ENCODE measurements at places on chromosomes 3 and 15.

DNA sequence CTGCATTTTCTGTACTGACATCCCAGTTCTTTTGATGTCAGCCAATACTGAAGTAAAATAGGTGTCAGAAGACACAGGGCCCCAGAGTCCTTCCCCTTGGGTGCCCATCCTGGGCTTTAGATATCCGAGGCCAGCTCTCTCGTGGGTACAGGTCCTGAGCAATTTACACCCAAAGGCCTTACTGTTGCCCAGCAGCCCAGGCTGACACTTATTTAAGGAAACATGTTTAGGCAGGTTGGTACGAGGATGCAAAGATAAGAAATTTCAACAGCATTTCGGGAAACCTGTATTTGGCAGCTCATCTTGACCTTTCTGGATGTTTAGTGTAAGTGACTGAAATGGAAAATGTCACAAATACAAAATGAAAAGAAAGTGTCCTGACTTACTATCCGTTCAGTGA lies 130.0 kb upstream of the IL12A start:
- no peak for DNase-seq

- DNase-seq, result no peak
These were observed 27.6 kb upstream of the VEPH1 start for GRCh38 chr3:157530637-157531300.

DNA sequence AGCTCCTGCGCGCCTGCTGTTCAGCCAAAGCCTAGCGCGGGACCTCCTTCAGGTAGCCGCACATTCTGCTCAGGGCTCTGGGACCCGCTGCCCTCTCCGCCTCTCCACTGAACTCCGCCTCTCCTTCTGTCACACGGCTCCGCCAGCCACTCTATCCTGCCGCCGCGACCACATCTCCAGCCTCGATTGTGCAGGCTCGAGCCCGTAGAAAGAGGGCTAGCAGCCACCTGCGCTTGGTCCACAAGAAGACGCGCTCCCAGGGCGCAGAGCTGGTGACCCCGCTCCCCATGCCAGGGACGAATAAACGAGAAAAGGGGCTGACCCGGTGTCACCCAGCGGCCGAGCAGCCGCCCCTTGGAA lies 1.1 kb upstream of the VIPR1 start:
- peak; percentile 16 for DNase-seq

- DNase-seq, result peak; percentile 66
These were observed 407.2 kb upstream of the TGFBR2 start for GRCh38 chr3:30199096-30199759.

- DNase-seq, result no peak
These were observed 15.4 kb downstream of the PAQR5 start for GRCh38 chr15:69314131-69314530.

- no peak for DNase-seq
These were observed 36.2 kb upstream of the FLNB start for GRCh38 chr3:57971975-57972374.

- no peak for DNase-seq
These were observed 1053.5 kb downstream of the SI start for GRCh38 chr3:164024786-164025185.

- DNase-seq, result no peak
These were observed 552.3 kb downstream of the NAALADL2 start for GRCh38 chr3:175411405-175411804.

DNA sequence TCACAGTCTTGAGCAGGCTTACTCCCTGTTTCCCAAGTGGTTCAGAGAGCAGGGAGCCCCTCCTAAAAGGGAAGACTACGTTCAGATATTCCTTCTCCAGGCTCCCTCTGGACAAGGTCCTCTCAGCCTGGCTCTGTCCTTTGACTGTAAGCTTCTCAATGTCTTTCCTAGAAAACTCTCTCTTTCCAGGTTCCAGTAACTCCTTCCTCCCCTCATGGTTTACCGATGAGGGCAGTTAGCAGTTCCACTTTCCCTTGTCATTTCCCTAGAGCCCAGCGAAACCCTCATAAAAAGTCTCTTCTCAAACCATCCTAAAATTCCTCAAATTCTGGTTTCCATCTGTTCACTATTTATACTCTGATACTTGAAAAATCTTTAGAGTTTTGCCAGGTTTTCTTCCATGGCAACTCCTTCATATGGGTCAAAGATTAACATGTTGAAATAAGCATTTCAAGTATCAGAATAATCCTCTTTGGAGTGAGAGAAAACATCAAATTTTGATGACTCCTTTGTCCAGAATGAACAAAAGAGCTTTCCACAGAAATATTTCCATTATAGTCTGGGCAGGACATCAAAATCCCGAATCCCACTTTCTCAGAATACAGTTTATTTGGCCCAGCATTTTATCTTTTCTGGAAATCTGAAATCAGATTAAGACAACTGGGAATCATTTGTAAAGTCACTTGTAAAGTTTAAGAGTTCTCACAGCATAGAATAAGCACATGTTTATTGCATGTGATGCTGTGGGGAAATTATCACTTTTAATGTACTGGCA lies 599.4 kb downstream of the UNC13C start:
- DNase-seq, result no peak

DNA sequence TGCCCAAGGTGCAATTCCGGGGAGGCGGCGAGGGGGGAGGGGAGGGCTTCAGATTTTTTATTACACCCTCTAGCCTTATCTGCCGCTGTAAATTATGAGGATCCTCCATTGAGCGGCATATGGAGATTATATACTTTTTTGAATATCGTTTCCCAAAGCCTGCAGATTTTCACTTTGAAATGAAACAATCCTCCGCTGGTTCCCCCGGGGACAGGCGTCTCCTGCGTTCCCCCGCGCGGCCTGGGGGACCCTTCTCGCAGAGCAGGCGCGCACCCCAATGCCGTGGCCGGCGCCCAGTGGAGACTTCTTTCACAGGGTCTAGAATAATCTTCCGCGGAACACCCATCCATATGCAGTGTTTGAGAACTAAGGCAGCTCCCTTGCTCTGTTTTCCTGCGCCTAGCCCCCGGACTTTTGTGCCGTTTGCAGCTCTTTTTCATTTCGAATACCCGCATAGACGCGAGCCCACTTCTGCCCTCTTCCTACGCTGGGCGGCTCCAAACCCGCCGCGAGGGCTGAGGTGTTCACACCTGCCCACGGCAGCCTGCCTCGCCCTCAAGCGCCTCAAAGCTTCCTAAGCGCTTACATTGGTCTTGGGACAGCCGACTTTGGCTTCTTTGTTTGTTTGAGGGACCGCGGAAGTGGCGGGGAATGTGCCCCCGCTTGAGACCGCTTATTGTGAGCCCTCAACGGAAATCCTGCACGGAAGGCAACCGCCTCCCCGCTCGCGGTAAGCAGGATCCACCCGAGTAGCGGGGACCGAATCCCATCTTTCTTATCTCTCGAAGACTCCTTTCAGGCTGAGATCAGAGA lies 7.5 kb downstream of the SOX14 start:
- DNase-seq, result no peak

All from activated naive CD4-positive, alpha-beta T cell treated with Interleukin-2 at 50 U/mL for 16 hours (primary cell).